Globus pallidus (tissue), 1 donor: ENCODE measurements at places on chromosomes 13 and 19.

DNA sequence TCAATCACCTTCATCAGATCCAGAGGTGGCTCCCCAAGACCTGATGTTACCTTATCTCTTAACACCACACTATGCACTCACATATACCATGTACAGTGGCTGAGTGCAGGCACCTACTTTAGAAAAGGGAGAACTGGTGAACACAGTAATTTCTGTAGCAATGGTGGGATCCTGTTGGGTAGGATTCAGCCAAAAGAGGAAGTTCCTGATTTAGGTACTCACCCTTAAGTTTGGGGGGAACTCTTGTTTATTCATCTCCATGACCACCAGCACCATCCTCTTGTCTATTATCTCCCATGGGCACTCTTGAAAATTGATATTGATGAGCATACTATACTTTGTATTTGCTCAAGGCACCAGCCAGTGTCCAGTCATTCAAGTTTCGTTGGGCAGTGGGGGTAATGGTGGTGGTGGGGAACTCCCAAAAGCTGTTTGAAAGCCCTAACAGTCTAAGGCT is 324.4 kb downstream of the LMO7 start:
- DNase-seq, result no peak

- no peak for DNase-seq
Measured at GRCh38 chr13:95343944-95344343, 42.7 kb upstream of the ABCC4 start.

DNA sequence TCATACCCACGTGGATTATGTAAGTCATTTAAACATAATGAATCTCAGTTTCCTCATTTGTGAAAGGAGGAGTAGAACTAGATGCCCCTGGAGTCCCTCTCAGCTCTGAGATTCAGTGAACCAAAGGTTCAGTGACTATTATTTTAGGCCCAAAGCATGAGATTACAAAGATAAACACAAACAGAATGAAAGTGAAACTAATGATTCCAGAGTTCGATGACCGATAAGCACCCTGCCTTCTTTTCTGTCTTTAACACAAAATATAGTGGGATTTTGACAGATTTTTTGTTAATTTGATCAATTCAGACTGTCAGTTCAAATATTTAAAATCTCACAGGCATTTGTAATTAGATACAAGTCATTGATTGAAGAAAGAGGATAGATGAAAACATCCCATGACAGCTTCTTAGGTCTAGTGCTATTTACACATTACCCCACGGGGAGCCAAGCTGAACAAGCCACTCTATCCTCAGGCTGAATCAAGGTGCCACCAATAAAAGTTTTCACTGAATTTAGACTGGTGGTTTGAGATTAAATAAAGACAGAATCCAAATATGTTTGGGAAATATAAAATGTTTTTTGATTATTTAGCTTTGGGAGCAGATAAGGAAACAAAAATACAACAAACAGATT is 64.6 kb upstream of the RAP2A start:
- no peak for DNase-seq

GRCh38 chr13:105144020-105144419 is 1391.4 kb downstream of the EFNB2 start:
- DNase-seq, result no peak

GRCh38 chr19:4367781-4368127 is 24.4 kb downstream of the MPND start:
- no peak for DNase-seq

DNA sequence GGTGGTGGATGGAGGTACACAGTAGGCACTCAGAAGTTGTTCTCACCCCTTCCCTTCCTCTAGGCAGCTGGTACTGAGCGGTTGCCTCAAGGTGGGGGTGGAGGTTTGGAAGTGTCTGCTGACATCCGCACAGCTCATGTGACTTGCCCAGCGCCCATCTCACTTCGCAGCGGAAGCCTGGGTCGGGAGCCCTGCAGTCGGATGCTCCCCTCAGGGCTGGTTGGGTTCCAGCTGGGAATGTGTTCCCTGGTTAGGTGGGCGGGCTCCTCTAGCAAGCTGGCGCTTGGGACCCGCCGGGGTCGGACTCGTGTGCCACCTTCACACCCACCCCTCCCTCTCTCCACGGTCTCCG is 10.2 kb downstream of the PPP1R37 start:
- no peak for DNase-seq

DNA sequence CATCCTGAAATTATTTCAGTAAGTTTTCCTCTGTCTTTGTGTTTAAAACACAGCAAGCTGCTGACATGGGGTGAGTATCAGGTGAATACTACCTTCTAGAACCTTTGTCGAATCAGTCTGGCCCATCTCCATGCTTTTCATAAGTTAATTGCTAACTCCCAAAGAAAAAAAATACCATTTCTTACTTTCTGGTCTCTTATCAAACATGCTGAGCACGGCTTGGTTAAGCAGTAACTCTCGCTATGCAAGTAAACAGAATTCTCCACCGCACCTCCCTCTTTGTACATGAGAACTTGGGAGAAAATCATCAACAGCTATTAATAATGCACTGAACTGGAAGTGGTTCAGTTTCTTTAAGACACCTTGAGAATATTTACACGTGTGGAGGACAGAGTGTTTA is 88.6 kb downstream of the FGF9 start:
- DNase-seq, result no peak

- peak; percentile 75 for DNase-seq
Measured at GRCh38 chr19:39199025-39199424, 2.3 kb downstream of the NCCRP1 start.

GRCh38 chr19:7106711-7107657 is 37.5 kb downstream of the ZNF557 start:
- no peak for DNase-seq

- no peak for DNase-seq
Measured at GRCh38 chr13:73369095-73369494, 310.3 kb downstream of the KLF5 start.

- no peak for DNase-seq
Measured at GRCh38 chr19:1265615-1266128, 3.5 kb upstream of the CIRBP start.

GRCh38 chr19:39968789-39969188 is 2.2 kb upstream of the PSMC4 start:
- DNase-seq, result no peak

- DNase-seq, result no peak
Measured at GRCh38 chr13:50732712-50733111, 110.8 kb downstream of the DLEU7 start.

DNA sequence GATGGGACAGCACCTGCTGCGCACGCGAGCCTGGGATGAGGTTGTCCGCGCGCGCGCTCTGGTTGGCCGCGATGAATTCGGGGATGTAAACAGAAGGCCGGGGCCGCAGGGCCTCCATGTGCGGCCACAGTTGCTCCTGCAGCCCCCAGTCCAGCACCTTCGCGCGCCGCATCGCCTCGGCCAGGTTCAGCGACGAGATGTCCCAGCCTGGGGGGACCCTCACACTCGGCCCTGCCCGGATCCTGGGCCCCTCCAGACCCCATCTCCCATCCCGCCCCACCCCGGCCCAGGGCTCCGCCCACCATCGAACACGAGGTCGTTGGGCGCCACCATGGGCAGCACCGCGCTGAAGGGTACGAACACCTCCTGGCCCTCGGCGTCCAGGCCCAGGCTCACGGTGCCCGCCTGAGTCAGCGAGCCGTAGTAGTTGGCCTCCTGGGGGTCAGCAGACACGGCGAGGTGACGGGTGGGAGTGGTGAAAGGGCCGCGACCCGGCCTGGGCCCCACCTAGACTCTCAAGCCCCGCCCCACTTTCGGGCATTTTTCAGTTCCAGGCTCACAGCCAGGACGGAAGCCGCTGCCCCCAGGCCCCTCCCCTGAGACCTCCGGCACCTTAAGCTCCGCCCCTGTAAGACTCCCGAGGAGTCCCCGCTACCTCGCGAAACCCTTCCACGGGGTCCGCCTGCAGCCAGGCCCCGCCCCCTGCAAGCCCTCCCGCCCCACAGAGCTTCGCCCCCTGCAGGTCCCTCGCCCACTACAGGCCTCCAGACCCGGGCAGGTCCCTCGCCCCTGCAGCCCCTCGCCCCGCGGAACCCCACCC is 1.1 kb downstream of the ISYNA1 start:
- DNase-seq, result no peak

GRCh38 chr13:46087481-46087880 is 17.4 kb downstream of the CPB2 start:
- DNase-seq, result no peak

DNA sequence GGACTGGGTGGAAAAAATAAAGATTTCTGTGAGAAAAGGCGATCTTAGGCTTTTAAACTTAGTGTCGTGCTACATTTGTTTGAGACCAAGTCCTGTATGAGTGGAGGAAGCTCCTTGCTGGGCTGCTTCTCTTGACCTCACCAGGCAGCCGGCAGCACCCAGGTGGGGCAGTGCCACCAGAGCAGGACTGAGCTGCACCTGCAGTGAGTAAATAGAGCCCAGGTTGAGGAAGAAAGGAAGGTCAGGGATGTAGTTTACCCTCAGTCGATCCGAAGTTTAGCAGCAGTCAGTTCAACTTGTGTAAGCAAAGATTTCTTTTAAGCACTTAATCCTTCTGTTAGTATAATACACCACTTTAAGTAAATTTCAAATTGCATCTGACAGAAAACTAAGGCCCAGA is 13.6 kb downstream of the HNRNPM start:
- no peak for DNase-seq

DNA sequence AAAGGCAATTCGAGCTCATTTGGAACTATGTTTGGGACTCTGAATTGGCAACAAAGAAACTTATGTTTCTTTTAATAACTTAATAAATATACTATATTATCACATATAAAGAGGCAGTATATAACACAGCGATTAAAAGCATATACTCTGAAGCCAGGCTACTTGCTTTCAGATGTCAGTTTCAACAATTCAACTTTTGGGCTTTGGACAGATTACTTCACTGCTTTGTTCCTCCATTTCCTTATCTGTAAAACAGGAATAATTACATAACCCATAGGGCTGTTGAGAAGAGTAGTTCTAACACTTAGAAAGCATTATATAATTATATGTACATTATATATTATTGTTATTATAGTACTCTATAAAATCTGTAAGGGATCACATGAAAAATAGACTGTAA is 107.2 kb downstream of the EDNRB start:
- no peak for DNase-seq

- no peak for DNase-seq
Measured at GRCh38 chr13:43089912-43090498, 66.6 kb downstream of the DNAJC15 start.

- DNase-seq, result no peak
Measured at GRCh38 chr13:76129305-76130000, 493.3 kb downstream of the LMO7 start.

GRCh38 chr19:44055870-44056269 is 4.0 kb downstream of the ZNF223 start:
- no peak for DNase-seq

- DNase-seq, result no peak
Measured at GRCh38 chr19:33601583-33601982, 20.2 kb upstream of the CHST8 start.

DNA sequence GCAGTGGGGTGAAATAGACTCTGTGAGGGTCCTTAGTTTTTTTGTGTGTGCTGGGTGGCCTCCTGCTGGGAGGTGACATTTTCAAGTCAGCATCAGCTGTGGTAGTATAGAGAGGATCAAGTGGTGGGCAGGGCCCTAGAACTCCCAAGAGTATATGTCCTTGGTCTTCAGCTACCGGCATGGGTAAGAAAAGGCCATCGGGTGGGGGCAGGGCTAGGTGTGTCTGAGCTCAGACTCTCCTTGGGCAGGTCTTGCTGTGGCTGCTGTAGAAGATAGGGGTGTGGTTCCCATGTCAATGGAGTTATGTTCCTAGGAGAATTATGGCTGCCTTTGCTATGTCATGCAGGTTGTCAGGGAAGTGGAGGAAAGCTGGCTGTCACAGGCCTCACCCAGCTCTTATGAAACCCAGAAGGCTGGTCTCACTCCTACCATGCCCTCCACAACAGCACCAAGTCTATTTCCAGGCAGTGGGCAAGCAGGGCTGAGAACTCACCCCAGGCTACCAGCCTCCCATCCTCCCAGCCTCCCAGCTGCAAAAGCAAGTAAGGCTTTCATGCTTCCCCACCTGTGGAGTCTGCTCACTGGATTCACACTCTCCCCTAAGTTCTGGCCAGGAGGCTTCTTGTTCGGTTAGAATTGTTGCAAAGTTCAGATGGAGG is 130.6 kb upstream of the SOX1 start:
- DNase-seq, result no peak

GRCh38 chr13:107650081-107650701 is 565.1 kb downstream of the LIG4 start:
- DNase-seq, result peak; percentile 21

GRCh38 chr13:20320885-20321284 is 88.8 kb upstream of the GJB6 start:
- no peak for DNase-seq

GRCh38 chr13:41291246-41291645 is 19.8 kb upstream of the NAA16 start:
- DNase-seq, result no peak

- DNase-seq, result no peak
Measured at GRCh38 chr13:51015973-51016372, 95.1 kb downstream of the C13orf42 start.

DNA sequence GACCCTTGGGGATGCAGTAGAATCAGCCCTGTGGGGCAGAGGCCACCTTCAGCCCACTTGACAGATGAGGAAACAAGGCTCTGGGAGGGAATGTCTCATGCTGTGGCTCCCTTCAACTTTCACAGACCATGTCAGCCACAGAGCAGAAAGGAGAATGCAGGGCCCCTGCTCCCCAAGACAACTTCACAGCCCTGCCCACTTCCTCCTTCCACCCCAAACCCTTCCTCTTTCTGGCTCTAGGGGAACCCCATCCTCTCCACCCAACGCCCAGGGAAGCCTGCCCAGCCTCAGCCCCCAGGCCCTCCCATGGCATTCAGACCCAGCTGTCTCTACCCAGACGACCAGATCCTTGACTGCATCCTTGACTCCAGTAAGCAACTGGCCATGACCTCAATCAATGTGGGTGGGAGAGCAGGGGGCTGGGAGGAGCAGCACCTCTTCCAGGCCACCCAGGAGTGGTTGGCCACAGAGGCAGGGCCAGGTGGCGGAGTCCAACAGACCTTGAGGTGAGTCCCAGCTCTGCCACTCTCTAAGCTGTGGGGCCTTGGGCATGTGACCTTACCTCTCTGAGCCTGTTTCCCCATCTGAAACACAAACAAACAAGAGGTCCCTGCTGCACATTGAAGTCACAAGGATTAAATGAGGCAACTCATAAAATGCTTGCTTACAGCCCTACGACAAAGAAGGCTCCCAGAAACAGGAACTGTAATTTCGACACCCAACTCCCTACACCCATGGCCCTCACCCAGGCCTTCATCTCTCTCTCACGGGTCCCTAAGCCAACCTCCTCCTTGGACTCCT is 15.8 kb downstream of the DEDD2 start:
- DNase-seq, result peak; percentile 51
